ENCODE measurements at places on chromosomes 1 and 21.

GRCh38 chr1:23244256-23244761 is 27.0 kb upstream of the HTR1D start:
- DNase-seq: no peak

GRCh38 chr1:20389571-20389970 is 96.4 kb downstream of the CAMK2N1 start:
- DNase-seq: no peak

- no peak for DNase-seq
These were observed 17.5 kb downstream of the PACC1 start for GRCh38 chr1:212397171-212397570.

DNA sequence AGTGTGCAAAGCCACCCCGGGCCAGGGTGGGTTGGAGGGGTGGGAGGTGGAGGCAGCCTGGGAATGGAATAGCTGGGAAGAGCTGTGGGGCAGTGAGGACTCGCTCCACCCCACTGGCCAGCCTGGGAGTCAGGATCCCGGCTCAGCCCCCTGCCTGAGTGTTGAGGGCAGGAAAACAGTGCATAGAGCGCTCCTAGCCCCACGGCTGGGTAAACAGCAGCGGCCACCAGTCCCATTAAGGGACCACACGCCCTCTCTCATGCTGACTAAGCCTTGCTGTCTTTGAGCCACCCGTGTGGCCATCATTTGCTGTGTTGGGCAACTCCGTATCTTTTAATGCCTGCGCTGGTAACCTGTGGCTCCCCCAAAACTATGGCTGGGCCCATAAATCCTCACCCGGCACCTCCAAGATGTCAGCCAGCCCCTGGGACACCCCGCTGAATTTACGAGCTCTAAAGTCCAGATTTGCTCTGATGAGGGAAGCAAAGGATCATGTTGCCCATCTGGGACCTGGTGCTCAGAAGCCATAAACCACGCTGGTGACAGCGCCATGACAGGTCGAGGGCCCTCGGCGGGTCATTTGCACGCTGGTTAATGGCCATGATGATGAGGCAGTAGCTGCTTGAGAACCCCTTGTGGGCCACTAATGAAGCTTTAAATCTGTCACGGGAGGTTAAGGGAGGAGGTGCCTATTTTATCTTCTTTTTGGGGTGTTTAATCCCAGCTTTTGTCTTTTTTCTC is 34.9 kb downstream of the SYF2 start:
- no peak for DNase-seq

GRCh38 chr1:162782671-162783070 is 7.8 kb upstream of the HSD17B7 start:
- DNase-seq: no peak

GRCh38 chr1:203649999-203650836 is 23.6 kb downstream of the ATP2B4 start:
- peak; percentile 67 for DNase-seq

DNA sequence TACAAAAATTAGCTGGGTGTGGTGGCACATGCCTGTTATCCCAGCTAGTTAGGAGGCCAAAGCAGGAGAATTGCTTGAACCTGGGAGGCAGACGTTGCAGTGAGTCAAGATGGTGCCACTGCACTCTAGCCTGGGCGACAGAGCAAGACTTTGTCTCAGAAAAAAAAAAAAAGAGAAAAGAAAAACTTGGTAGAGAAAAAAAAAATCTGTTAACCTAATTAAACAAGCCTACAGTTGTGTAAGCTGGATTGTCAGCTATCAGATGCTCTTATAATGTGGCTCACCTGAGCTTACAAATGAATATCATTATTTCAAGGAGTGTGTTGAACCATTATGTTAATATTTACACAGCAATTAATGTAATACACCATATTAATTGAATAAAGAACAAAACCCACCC is 26.4 kb upstream of the EYA3 start:
- DNase-seq: no peak

Data from activated naive CD8-positive, alpha-beta T cell treated with anti-CD3 and anti-CD28 coated beads, Interleukin-2, amount 10 ng/mL, durations not matched to agents 7 days and 5 days (primary cell).